ENCODE measurements at places on chromosomes 7 and 10. TPM values are rescaled to one million over a fixed set of nuclear protein-coding genes. Genes with fewer than 3 reads are reported as not detected.

DNA sequence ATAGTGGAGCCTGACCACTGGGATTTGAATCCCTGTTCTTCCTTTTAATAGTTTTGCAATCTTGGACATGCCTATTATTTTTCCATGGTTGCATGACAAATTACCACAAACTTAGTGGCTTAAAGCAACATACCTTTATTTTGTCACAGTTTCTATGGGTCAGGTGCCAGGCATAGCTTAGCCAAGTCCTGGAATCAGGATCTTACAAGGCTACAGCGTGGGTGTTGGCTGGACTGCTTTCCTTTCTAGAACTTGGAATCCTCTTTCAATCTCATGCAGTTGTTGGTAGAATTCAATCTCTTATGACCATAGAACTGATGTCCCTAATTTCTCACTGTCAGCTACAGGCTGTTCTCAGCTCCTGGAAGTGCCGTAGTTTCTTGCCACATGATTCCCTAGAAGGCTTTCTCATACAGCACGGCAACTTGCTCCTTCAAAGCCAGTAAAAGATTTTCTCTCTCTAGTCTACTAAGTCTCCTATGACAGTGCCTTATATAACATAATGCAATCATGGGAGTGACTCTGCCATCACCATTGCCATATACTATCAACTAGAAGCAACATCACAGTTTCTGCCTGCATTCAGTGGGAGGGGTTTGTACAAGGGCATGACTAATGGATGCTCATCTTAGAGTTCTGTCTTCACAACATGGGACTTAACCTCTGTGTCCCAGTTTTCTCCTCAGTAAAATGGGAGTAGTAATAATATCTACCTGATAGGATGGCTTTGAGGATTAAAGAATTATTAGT lies 243.4 kb upstream of the FZD1 start:
- ATAC-seq = no peak

- no peak for ATAC-seq
Measured at GRCh38 chr7:9453521-9453920, 1020.1 kb downstream of the NXPH1 start.

- no peak for ATAC-seq
Measured at GRCh38 chr10:30579574-30579973, 50.0 kb downstream of the LYZL2 start.

The PLA2G12B gene
- not detected for total RNA-seq

The APBB1IP gene
- 46.5 TPM for total RNA-seq

The FFAR4 gene
- not detected for total RNA-seq

The C10orf71 gene
- not detected for total RNA-seq

The DOCK4 gene
- total RNA-seq = 1.5 TPM

The PNLIPRP3 gene
- total RNA-seq = not detected
